ENCODE measurements at places on chromosomes 7 and 10. TPM values are rescaled to one million over a fixed set of nuclear protein-coding genes. Genes with fewer than 3 reads are reported as not detected.

Gene EPHA1
- not detected for total RNA-seq

Gene PRSS37
- total RNA-seq: not detected

Gene ATRNL1
- 0.30 TPM for total RNA-seq

Gene ANLN
- total RNA-seq: 60.5 TPM

Gene SLC26A3
- not detected for total RNA-seq

Gene ACBD7
- total RNA-seq: 1.2 TPM

Gene EBLN1
- not detected for total RNA-seq

Gene TACC2
- total RNA-seq: 86.1 TPM

Gene ERVW-1
- not detected for total RNA-seq

Gene SPAM1
- total RNA-seq: not detected

Gene GLCCI1
- total RNA-seq: 1.2 TPM

Gene CDHR3
- total RNA-seq: 6.0 TPM

Gene PDK4
- total RNA-seq: 4.5 TPM

Gene GBX1
- total RNA-seq: not detected

Gene FAM131B
- 0.48 TPM for total RNA-seq

Gene SFTPA1
- not detected for total RNA-seq

Gene TBX20
- 2.4 TPM for total RNA-seq

Gene RELN
- total RNA-seq: 0.03 TPM

Gene RNF32
- total RNA-seq: 1.4 TPM

Gene SLIT1
- 0.17 TPM for total RNA-seq

Gene CYP2C18
- total RNA-seq: 0.07 TPM

Gene TMEM229A
- not detected for total RNA-seq

Gene ATOH7
- total RNA-seq: 0.34 TPM

Gene OIT3
- total RNA-seq: 0.13 TPM

Gene PILRA
- total RNA-seq: 5.2 TPM

Gene KCNIP2
- 0.73 TPM for total RNA-seq

Gene IRF5
- 14.9 TPM for total RNA-seq

Gene CCNY
- 47.0 TPM for total RNA-seq

Gene CPA1
- not detected for total RNA-seq

Gene FOXI2
- total RNA-seq: not detected
